Left kidney (tissue), 8 donors: ENCODE measurements at places on chromosomes 11 and 22. TPM values are rescaled to one million over a fixed set of nuclear protein-coding genes. Genes with fewer than 3 reads are reported as not detected.

DNA sequence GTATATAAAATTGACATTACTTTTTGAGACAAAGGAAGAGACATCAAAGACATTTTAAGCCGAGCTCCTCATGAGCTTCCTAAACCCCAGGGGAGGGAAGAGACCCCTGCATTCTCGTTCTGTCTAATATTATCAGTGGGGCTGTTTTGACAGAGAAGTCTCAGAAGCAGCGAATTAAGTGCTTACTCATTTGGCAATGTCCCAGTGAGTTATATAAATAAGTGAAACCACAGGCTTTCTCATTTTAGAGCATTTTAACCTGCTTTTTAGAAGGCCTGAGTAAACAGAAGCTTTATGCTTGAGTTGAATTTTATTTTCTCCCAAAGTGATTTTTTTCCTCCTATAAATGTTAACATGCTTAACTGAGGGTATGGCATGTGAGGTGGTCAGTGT lies 23.2 kb upstream of the C1QTNF4 start:
- DNase-seq: no peak

GRCh38 chr11:34267013-34267412 lies 90.8 kb downstream of the ABTB2 start:
- DNase-seq: no peak

DNA sequence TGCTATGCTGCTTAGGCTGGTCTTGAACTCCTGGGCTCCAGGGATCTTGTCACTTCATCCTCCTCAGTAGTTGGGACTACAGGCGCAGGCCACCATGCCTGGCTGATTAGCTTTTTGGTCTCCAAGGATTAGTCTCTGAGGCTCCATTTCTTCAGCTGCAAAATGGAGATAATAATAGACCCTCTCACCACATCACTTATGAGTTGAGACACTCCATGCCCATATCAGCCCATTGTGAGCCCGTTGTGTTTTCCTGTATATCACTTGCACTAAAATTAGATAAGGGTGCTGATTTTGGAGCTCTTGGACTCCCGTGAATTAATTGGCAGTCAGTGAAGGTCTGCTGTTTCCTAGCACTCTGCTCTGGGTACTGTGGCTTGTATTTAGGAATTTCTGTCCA lies 36.0 kb downstream of the DEPDC5 start:
- no peak for DNase-seq

DNA sequence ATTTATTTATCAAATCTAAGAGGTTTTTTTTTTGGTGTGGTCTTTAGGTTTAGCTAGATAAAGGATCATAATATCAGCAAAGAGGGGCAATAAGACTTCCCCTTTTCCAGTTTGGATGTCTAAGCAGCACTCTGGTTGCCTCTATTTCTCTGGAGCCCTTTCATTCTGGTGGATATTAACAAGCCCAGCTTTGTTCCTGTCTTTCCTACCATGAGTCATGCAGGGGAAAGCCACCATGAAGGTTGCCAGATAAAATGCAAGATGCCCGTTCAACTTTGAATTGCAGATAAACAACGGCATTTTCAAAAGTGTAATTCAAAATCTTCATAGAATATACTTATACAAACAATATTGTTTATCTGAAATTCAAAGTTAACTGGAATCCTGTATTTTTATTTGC lies 143.6 kb downstream of the ADAMTS15 start:
- no peak for DNase-seq

PAMR1 gene
- polyA plus RNA-seq: 4.3 TPM

LGALS12 gene
- not detected for polyA plus RNA-seq
